Lung (tissue), 17 donors: ENCODE measurements at places on chromosomes 11 and 22. TPM values are rescaled to one million over a fixed set of nuclear protein-coding genes. Genes with fewer than 3 reads are reported as not detected.

DNA sequence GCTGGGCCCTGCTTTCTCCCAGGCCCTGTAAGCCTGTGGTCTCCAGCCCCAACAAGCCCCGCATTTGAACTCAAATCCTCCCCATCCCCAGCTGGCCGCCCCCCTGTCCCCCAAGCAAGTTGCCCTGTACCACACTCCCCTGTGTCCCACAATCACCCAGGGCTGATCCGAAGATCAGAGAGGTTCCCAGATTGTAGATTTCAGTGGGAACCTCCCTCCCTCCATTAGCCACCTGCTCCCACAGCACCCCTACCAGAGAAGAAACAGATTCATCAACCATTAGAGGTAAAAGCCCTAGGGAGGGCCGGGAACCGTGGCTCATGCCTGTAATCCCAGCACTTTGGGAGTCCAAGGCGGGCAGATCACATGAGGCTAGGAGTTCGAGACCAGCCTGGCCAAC lies 107.5 kb downstream of the FEZ1 start:
- no peak for DNase-seq

HTR3A gene
- total RNA-seq: 0.43 TPM

DNA sequence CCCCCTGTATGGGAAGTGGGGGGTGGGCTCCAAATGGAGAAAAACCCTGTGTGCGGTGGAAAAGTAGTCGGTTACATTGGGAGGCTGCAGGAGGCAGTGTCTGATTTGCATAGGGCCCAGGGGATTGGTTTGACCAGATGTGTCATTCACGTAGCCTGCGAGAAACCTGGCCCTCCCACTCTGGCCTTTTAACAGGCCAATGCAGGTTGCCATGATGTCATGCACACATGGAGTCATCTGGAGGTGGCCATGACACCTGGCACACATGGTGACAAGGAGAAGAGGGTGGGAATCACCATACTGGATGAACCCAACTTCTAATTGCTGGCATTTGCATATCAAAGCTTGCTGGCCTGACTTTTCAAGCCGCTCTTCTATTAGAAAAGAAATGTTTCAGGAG lies 50.6 kb downstream of the FAM181B start:
- no peak for DNase-seq

- DNase-seq: no peak
Observed at GRCh38 chr22:49322231-49322630, 505.4 kb downstream of the BRD1 start.

DNA sequence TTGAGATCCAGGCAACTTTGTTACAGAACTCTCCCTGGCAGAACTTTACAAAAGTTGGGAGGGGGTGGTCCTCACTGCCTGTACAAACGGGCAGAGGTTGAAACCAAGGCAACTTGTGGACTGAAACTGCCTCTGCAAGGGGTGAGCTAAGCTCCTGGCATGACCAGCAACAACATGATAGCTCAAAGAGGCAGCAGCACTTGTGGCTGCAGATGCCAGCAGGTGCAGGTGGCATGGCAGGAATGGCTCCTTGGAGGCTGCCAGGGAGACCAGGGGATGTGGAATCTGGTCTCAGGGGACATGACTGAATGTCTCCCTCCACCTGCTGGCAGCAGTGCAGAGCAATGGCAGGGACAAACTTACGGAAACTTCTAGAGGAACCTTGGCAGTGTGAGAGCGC lies 38.8 kb upstream of the PHF21A start:
- peak; percentile 7 for DNase-seq

TMPRSS4 gene
- total RNA-seq: 10.1 TPM

GANAB gene
- 181 TPM for total RNA-seq

UNC93B1 gene
- total RNA-seq: 44.3 TPM

TMEM132A gene
- 18.6 TPM for total RNA-seq

GRIA4 gene
- 0.77 TPM for total RNA-seq

GRCh38 chr22:42314709-42315391 lies 44.4 kb upstream of the TCF20 start:
- DNase-seq: peak; percentile 42

DNA sequence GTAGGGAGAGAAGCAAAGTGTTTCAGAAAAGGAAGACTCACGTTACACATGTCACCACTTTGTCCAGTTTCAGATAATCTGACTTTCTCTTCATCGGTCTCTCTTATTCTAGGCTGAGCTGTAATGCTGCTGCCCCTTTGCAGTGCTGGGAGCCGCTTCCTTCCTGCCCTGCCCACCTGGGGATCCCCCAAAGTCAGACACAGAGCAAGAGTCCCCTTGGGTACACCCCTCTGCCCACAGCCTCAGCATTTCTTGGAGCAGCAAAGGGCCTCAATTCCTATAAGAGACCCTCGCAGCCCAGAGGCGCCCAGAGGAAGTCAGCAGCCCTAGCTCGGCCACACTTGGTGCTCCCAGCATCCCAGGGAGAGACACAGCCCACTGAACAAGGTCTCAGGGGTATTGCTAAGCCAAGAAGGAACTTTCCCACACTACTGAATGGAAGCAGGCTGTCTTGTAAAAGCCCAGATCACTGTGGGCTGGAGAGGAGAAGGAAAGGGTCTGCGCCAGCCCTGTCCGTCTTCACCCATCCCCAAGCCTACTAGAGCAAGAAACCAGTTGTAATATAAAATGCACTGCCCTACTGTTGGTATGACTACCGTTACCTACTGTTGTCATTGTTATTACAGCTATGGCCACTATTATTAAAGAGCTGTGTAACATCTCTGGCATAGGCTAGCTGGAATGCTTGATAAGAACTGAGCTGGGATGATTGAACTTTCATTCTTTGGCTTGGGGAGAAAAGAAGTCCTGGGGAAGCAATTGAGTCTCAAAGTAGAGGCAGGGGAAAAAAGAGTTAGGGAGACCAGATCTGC lies 31.2 kb upstream of the SMIM35 start:
- DNase-seq: no peak

DNA sequence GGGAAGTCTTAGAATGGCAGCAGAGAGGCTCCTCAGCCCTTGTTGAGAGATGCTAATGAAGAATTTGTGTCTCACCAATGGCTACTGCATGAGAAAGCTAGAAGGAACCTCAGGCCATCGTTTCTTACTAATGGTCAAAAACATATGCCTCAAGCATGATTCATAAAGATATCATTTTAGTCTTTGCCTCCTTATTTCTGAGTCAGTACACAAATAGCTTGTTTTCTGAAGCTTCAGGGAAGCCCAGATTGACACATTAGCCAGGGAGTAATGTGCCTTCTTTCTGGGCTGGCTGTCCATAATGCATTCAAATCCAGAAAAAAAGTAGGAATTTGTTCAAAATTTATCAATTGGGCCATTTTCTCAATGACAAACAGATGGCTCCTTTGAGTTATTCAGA lies 169.4 kb upstream of the ZBED5 start:
- no peak for DNase-seq

DNA sequence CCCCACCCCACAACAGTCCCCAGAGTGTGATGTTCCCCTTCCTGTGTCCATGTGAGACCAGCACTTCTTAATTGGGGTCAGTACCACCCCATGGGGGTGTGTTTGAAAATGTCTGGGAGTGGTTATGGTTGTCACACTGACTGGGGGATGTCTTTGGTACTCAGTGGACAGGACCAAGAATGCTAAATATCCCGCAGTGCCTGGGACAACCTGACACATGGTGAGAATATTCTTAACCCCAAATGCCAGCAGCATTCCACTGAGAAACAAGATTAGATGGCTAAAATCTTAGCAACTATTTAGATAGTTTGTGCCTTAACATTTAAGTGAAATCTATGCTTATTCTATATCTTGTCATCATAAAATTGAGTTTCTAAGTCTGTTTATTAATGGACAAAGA lies 177.5 kb upstream of the ZBED5 start:
- no peak for DNase-seq

BBOX1 gene
- 1.9 TPM for total RNA-seq

DNA sequence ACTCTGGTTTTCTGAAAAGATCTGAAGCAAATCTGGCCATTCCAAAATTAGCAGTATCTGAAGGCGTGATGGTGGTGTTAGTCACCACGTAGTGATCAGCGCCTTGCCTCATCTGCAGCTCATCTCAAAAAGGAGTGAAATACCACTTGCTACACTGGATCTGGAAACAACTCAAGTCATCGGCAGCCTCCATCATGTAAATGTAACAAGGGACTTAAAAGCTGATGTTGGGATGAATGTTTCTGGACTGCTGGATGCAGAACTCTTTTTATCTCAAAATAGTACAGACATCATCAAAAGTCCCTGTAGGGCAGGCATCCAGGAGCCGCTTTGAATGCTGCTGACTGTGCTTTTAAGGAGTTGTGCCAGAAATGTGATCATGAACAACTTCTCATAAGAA lies 14.1 kb upstream of the APLP2 start:
- no peak for DNase-seq

CST6 gene
- 7.1 TPM for total RNA-seq

- no peak for DNase-seq
Observed at GRCh38 chr11:96324912-96325311, 18.1 kb downstream of the MAML2 start.

DNA sequence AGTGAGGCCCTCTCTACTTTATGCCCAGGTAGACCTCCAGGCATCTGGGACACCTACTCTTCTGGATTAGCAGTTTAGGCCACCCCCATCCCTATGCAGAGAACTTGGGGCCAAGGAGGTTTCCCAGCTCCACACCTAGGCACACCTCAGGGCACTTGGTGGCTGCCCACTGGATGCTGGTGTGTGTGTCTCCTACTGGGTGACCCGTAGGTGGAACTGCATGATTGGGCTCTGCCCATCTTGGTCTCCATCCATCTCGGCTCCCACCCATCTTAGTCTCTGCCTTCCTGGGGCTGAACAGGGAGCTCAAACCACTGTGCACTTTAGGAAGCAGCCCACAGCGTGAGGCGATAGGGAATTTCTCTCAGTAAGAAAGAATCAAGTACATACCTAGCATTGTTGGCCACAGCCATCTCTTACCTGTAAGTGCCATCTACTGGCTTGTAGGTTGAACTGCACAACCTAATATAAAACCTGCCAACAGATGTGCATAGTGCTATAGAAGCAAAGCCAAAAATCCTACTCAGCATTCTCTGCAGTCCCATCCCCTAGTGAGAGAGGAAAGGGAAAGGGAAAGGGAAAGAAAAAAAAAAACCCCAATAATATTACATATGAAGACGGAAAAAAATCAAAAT lies 61.6 kb upstream of the PTPN5 start:
- DNase-seq: no peak

POGLUT3 gene
- 27.8 TPM for total RNA-seq

DNA sequence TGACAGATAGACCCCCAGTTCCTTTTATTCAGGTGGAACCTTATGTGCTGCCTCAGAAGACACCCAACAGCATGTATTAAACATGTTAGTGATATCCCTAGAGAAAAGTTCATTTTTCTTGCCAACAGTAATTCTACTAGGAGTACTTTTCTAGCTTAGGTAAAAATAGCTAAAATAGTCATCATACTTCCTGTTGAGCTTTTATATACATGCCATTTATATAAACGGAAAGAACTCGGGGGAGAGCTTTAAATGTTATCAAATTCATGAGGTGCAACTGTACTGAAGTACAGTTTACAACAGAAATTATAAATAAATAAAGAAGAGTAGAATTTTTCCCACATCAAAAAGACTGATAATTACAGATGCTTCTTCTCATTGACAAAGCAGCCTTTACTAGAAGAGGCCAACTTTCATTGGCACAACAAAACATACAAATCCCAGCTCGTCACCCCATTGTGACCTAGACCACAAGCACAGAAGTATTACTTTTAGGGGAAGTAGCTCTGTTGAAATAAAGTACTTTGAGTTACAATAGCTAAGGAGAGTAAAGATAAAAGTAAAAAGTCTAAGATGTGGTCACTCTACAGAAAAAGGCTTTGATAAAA lies 59.1 kb upstream of the POU2AF2 start:
- DNase-seq: peak; percentile 61

DNA sequence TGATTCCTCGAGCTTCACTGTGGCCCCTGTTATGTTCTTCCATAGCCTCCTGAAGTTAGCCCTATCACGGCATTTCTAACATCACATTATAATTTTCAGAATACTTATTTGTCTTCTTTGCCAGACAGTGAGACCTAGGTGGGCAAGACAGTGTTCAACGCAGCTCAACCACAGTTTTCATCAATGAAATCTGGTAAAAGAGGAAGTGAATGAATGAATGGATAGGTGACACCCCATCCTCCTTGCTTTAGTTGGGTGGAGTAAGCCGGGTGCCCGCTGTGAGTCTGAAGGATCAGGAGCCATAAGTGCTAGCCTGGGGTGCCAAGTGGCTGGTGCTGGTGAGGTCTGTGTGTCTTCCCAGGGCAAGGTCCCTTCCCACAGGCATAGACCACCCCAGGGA lies 60.2 kb upstream of the MTNR1B start:
- no peak for DNase-seq

DNA sequence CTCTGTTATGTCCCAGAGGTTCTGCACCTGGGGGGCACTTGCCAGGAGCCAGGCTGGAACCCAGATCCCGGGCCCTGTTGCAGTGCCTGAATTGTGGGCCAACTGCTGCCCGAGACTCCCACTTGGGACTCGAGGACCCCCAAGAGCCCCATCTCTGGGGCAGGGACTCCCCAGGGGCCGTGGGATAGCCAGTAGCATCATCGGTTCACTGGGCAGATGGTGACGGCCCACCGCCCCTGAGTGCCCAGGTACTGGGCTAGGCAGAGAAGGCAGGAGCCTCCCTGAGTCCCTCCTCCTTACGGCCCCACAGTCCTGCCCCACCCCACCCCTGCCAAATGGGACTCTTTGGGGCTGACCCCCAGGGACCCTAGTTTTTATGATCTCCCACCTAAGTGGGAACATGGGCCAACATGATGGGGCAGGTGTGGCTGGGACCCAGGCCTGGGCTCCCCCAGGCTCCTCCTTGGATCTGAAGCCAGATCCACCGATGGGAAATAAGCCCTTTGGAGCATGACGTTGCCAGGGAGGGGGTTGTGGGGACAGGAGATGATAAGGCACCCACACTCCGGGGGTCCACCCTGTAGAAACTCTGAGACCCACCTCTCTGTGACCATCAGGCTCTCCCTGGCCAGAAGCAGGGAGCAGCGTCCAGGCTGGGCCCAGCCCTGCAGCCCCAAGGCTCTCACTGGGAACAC lies 94.5 kb upstream of the FGF3 start:
- no peak for DNase-seq

HSPB2 gene
- total RNA-seq: 0.65 TPM

LIF gene
- 0.77 TPM for total RNA-seq

DNA sequence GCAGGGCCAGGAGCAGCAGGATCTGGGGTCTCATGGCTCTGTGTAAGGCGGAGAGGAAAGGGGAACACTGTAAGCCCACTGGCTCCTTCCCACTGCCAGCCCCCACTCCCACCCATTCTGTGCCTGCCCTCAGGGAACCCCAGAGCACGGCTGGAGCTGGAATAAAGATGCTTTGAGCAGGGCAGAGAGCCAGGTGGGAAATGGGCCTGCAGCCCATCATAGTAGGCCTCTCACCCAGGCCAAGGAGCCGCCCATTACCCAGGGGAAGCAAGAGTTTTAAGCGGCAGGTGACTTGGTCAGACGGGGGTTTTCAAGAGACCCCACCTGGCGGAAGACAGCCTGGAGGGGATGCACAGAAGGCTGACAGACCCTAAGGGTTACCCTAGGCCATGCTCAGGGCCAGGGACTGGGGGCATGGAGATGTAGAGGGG lies 4.6 kb downstream of the LRRC32 start:
- DNase-seq: peak; percentile 9

GALNT18 gene
- total RNA-seq: 68.0 TPM

GRCh38 chr11:104645261-104646222 lies 252.7 kb downstream of the CASP12 start:
- DNase-seq: no peak
